ENCODE measurements at places on chromosomes 5 and 9.

DNA sequence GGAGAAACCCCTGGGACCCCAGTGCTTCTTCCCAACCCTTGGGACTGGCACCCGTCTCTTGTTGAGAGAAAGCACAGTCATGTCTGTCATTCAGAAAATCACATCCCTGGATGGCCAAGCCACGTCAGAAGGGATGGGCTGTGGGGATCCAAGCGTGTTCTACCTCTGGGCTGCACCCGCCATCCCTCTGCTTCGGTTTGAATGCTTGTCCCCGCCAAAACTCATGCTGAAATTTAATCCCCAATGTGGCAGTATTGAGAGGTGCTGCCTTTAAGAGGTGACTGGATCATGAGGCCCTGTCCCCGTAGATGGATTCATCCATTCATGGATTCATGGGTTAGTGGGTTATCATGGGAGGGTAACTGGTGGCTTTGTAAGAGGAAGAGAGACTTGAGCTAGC is 27.0 kb downstream of the CEL start:
- DNase-seq = no peak

GRCh38 chr5:86095092-86095491 is 522.6 kb upstream of the COX7C start:
- DNase-seq = no peak

- DNase-seq = no peak
Measured at GRCh38 chr9:89902450-89903140, 297.8 kb downstream of the GADD45G start.

DNA sequence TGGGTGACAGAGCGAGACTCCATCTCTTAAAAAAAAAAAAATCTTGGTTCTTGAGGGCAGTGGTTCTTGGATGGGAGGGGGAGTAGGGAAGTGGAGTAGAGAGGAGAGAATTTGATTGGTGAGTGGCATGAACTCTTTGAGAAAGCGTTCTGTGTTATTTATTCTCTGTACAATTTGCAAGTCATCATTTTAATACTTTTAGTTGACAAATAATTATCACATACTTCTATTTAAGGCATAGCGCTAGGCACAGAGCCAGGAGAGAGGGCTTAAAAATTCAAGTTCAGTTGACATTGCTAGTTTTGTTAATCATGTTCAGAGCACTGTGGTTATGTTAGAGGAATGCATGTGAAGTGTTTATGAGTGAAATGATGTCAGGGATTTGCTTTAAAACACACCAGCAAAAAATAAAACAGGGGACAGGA is 24.6 kb downstream of the HSDL2 start:
- no peak for DNase-seq

DNA sequence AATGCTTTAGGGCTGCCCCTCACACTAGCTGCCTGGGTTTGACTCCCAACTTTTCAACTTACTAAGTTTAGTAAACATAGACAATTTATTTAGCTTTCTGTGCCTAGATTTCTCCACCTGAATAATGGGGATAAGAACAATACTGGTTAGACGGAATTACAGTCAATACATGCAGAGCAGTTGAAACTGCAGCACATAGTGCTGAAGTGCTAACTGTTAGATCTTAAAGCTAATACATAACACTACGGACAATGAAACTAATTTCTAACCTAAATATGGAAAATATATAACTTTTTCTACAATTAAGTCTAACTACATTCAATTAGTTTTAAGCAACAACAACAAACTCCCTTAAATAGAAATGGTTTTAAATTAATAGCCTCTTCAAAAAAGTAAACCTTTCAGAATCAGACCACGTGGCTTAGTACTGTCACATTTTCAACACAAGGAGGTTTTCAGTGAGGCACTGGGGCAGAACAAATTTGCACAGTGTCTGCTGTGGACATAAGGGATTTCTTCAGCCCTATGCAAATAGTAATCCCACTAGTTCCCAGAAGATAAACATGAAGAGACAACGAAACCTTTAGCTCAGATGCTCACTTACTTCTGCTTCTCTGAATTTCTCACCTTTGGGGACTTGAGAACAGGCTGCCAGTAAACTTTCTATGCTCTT is 293.4 kb downstream of the EDIL3 start:
- no peak for DNase-seq

- DNase-seq = no peak
Measured at GRCh38 chr5:111914966-111915636, 158.1 kb upstream of the NREP start.

GRCh38 chr9:115109486-115109885 is 8.5 kb downstream of the TNC start:
- DNase-seq = no peak

Data from hematopoietic multipotent progenitor cell treated with erythropoietin and hydrocortisone succinate and interleukin-3 and kit ligand, for 6 days (in vitro differentiated cells).